ENCODE measurements at places on chromosomes 11 and 22.

DNA sequence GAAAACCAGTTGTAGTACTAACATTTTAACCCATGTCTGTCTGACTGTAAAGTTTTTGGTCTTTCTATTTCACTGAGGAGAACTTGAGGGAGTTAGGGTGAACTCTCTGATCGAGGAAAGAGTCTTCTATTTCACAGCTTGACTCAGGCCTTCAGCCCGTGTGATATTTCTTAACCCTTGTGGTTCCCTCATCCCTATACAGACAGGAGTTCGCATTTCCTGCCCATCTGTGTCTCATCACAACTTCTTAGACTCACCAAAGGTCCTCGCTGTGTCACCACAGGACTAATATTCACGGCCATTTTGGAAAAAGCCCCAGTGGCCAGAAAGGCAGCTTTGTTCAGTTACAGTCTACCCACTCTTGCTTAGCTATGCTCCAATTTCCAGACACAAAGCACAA, 172.8 kb downstream of the FAM181B start:
- no peak for DNase-seq

GRCh38 chr11:122267602-122268001, 151.6 kb upstream of the BLID start:
- DNase-seq, result no peak

DNA sequence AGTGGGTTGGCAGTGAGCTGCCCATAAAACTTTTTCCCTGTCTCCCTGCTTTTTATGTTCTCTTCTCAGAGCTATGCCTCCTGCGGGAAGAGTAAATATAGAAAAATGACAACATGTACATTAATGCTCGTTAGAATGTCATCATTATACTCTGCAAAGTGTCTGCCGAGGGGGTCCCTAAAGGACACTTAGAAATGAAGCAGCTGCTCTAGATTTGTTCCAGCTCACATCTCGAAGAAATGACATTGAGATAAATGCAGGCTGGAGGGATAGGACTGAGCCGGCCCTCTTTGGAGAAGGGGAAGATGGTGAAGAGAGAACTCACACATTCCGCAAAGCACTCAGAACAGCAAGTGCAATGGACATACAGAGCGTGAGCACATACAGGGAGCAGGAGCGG, 240.0 kb downstream of the NXPE2 start:
- DNase-seq, result no peak

- DNase-seq, result no peak
Observed at GRCh38 chr11:133795088-133795487, 50.2 kb downstream of the SPATA19 start.

GRCh38 chr11:128582496-128583366, 4.6 kb downstream of the ETS1 start:
- no peak for DNase-seq

DNA sequence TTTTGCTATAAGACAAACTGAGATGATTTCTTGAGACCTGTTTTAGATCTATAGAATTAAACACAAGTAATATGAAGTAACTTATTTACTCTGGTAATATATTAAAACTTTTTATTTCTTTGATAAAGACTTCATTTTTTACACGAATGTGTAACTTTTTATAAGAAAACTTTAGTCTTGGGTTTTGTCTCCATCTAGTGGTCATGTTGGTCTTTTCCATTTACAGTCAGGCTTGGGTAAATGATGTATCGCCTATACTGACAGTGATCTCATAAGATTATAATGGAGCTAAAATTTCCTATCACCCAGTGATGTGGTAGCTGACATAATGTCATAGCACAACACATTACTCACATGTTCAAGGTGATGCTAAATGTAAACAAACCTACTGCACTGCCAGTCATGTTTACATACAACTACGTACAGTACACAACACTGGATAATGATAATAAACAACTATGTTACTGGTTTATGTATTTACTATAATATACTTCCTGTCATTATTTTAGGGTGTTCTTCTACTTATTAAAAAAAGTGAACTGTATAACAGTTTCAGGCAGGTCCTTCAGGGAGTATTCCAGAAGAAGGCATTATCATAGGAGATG, 7.5 kb upstream of the C11orf97 start:
- no peak for DNase-seq

GRCh38 chr11:93216511-93217101, 18.8 kb upstream of the SLC36A4 start:
- DNase-seq, result no peak

DNA sequence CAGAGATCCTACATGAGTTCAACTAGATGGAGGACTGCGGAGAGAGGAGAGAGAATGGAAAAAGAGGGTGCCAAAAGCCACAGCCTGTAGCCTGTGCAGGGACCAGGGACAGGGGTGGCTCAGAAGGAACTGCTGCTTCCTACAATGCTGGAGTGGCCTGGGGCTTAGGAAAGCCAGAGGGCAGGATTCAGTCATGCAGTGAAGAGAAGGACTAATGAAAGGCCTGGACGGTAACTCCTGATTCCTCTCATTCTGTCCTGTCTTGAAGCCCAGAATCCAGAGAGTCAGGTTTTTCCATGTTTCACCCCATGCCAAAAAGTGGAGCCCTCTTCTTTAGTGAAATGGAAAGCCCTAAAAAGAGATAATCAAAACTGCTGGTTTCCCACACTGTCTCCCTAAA, 48.4 kb upstream of the INCENP start:
- DNase-seq, result no peak

- no peak for DNase-seq
Observed at GRCh38 chr22:48531108-48531507, 1296.6 kb downstream of the BRD1 start.

DNA sequence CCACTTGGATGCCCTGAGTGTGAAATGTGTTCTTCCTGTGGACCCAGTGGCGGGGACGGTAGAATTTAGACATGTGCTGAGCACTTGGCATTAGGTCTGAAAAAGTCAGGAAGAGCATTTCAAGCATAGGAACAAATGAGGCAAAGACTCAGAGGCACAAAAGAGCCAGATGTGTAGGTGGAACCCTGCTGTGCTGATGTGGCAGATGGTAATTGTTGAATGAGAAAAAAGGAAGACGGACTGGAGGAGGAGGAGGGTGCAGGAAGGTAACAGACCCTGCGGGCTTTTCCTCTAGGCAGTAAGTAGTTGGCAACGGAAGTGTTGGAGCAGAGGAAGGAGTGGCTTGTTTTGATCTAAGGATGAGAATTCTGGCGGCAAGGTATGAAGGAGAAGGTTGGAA, 985.8 kb downstream of the TBC1D22A start:
- DNase-seq, result no peak

DNA sequence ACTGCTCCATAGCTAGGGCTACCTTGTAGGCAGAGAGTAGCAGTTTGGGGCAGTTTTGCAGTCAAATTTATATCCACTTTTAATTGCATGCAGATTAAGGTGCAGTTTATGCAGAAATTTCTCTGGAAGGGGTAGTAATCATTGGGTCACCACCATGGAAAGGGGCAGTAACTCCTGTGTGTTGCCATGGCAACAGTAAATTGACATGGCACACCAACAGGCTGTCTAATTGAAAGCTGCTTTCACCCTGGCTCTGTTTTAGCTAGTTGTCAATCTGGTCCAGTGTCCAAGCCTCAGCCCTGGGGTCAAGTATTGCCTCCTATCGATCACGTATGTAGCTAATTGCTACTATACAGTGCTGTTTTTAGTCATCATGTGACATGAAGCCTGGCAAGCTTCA, 786.1 kb upstream of the CNTN5 start:
- DNase-seq, result no peak

DNA sequence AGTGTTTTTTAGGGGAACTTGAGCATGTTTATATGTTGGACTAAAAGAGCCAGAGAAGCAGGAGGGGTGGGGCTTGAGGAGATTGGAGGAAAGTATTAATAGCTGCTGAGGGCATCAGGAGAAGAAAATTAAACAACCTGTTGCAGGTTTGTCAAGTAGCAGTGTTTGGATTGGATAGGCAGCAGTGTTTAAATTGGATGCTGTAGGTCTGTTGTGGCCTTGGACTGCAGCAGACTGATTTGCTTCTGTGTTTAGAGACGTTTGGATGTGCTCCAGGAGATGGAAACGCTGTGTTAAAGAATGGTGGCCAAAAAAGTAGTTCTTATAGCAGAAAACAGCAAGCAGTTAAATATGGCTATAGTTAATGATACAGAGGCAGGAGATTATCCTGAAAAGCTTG, 5.7 kb downstream of the EIF3L start:
- DNase-seq, result no peak

DNA sequence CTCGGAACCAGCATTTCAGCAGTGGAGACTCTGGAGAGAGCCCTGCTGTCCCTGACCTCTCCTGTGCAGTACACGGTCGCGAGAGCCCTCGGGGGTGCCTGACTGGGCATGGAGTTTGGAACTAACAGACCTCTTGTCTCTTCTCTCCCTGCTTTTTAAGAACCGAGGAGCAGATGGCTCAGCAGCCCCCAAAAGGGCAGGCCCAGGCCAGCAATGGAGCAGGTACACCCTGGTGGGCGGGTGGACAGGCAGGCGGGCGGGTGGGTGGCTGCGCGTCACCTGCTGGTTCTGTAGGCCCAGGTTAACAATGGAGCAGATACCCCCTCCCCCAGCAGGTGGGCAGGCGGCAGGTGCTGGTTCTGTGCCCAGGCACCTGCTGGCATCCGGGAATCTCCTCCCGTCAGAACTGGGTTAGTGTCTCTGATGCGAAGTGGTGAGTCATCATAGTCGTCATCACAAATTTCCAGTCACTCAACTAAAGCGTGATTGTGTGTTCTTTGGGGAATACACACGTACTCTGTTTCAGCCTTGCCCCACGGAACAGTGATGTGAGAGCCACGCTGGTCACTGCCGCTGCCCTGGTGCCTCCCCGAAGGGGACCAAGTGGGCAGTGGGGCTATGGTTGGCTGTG, 41.1 kb downstream of the GRAMD4 start:
- DNase-seq, result no peak

- no peak for DNase-seq
Observed at GRCh38 chr11:108322666-108323065, 99.8 kb downstream of the ATM start.

- peak; percentile 86 for DNase-seq
Observed at GRCh38 chr22:19431649-19432132, at the start of gene HIRA. HIRA (minus strand) TSS chr22:19431733; CDS start chr22:19431476, 257 bp downstream.

GRCh38 chr11:60818057-60818456, 23.9 kb upstream of the CCDC86 start:
- DNase-seq, result no peak

DNA sequence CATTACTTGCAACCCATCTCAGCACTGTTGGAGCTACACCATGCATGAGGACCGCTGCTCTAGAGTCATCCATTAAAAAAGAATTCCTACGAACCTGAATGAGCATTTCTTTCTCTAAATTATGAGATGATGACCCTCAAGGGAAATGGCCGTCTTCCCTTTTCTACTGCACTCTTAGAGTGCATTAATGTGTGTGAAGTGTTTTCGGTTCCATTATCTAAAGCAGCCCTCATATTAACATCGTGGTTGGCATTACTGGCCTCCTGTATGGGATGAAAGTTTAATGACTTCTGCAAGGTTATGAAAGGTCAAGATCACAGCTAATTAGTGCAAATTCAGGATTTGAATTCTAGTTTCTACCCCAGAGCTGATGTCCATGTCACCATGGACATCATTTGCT, 16.7 kb downstream of the CD44 start:
- no peak for DNase-seq

DNA sequence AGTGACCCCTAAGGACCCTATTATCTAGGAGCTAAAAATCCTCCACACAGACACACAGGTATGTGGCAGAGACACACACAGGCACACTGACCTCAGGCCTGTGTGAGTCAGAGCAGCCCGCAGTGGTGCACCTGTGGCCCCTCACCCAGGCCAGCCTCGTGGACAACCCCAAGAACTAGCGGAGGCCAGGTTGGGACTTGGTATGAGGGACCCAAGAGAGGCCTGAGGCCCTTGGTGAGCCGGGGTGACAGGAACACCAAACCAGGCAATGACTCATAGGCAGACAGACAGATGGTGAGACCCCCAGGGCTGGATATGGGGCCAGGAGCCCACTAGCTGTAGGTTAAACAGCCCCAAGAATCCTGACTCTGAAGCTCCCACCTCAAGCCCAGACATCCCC, 6.0 kb downstream of the CASTOR1 start:
- no peak for DNase-seq

- DNase-seq, result peak; percentile 73
Observed at GRCh38 chr22:37186228-37186996, 1.6 kb downstream of the C1QTNF6 start.

DNA sequence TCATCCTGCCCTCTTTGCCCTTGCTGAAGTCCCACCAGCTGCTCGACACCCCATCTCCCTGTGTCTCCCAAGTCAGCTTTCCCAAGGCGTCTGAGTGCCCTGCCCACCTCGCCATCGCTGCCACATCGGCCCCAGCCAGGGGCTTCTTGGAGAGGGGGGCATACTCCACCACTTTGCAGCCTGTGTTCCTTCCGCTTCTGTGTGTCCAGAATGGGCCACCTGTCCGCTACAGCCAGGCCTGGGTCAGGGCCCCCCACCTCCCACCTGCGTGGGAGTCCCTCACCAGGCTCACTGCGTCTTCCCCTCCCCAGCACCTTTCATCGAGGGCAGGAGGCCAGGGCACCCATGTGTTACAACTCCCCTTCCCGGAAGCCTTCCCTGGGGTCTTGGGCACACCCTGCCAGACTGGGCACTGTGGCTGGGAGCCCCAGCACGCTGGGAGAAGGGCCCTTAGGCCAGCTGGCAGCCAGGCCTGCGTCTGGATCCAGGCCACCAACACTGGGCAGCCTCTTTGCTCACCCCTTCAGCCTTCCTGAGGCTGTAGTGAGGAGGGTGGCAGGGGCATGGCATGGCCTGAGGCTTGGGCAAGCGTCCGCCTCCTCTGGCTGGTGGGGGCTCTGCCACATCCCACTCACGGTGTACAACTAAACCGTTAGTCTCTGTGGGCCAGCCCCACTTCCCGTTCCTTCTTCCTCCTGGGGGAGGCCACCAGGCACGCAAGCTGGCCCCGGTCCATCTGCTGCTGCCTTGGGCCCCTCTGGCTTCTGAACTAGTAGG, 13.4 kb downstream of the CPT1A start:
- no peak for DNase-seq

GRCh38 chr11:74749965-74750296, 1.3 kb downstream of the RNF169 start:
- DNase-seq, result peak; percentile 23

DNA sequence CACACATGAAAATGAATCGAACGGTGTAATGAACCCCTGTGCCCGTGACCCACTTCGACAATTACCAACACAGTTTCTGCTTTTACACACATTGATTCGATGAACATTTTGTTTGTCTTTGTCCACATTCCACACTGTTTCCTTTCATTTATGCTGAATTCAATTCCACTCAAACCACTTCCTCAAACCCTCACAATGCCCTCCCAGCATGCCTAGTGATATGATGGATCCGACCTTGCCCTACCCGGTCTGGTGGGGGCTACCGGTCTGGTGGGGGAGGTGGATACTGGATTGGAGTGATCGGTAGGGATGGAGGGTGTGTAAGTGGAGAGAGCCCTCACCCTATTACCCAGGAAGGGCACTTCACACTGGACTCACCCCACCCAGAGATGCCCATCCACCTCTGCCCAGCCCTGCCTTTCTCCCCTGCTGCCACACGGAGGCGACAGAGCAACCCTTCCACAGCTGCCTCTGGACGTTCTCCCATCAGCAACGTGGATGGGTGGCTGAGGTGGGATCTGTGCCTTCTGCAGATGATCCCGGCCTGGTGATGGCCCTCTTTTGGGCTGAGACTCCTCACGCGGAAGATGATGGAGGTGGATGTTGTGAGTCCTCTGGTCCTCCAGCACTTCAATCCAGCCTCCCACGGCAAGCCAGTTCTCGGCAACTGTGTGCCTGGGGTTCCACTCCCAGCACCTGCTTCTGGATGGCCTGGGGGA, 33.0 kb upstream of the P2RY2 start:
- DNase-seq, result peak; percentile 70

- peak; percentile 49 for DNase-seq
Observed at GRCh38 chr22:28899199-28899853, 16.0 kb downstream of the ZNRF3 start.

- no peak for DNase-seq
Observed at GRCh38 chr11:2250041-2250440, 20.3 kb downstream of the ASCL2 start.

All from activated CD8-positive, alpha-beta memory T cell treated with anti-CD3 and anti-CD28 coated beads, Interleukin-2, amount 10 ng/mL, durations not matched to agents 7 days and 5 days (primary cell).